NCI-H1417 treated with DMSO at 0.1 percent for 48 hours (cell line): ENCODE measurements at places on chromosomes 1 and 21.

DNA sequence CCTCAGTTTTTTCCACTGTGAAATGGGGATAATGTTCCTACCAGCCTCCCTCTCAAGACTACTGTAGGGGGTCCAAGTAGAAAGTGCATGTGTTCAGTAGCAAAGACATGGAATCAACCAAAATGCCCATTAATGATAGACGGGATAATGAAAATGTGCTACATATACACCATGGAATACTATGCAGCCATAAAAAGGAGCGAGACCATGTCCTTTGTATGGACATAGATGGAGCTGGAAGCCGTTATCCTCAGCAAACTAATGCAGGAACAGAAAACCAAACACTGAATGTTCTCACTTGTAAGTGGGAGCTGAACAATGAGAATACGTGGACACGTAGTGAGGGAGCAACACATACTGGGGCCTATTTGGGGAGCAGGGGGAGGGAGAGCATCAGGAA is 6.1 kb upstream of the ZNF362 start:
- no peak for DNase-seq

DNA sequence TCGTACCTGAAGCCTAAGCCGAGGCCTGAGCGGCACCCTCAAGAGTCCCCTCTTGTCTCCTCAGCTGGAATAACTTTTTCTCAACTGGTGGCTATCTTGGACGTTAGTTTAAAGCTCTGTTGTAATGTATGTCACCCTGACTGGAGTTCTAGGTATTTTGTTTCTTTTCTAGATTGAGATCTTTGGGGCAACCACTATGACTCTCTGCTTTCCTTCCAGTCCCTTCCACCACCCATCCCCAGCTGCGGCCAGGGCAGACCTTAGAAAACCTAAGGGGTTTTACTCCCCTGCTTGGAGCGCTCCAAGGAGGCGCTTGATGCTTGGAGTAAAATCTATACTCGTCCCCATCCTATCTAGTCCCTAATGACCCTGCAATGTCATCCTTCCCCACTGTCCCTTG is 74.6 kb upstream of the MRPS6 start:
- DNase-seq, result no peak

GRCh38 chr1:93353286-93353685 is 7.6 kb downstream of the DR1 start:
- DNase-seq, result no peak

DNA sequence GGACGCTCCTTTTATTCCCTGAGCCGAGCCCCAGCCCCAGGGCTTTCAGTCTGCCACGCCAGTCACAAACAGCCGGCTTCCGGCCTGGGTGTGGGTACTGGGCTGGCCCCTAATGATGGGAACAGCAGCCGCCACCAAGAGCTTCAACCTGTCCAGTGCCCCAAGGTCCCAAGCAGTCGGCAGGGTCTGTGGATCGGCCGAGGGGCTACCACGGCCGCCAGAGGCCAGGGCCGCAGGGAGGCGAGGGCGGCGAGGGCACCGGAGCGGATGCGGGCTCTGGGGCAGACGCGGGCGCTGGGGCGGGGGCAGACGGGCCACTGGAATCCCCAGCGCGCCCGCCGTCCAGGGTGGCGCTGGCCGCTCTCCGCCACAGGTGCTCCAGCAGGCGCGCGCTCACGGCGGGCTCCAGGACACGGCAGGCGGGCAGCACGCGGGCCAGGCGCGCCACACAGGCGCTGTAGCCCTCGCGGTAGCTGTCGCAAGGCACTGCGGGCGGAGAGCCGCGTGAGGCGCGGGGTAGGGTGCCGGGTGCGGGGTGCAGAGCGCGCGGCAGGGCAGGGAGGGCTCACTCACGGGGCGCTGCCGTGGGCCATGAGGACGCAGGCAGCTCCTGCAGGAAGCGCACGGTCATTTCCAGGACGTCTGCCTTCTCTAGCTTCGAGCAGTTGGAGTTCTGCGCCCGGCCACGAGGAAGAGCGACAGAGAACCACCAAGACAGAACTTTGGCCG is 887 bp downstream of the HES2 start:
- DNase-seq, result no peak

GRCh38 chr1:8520483-8520966 is 202.6 kb downstream of the SLC45A1 start:
- no peak for DNase-seq

DNA sequence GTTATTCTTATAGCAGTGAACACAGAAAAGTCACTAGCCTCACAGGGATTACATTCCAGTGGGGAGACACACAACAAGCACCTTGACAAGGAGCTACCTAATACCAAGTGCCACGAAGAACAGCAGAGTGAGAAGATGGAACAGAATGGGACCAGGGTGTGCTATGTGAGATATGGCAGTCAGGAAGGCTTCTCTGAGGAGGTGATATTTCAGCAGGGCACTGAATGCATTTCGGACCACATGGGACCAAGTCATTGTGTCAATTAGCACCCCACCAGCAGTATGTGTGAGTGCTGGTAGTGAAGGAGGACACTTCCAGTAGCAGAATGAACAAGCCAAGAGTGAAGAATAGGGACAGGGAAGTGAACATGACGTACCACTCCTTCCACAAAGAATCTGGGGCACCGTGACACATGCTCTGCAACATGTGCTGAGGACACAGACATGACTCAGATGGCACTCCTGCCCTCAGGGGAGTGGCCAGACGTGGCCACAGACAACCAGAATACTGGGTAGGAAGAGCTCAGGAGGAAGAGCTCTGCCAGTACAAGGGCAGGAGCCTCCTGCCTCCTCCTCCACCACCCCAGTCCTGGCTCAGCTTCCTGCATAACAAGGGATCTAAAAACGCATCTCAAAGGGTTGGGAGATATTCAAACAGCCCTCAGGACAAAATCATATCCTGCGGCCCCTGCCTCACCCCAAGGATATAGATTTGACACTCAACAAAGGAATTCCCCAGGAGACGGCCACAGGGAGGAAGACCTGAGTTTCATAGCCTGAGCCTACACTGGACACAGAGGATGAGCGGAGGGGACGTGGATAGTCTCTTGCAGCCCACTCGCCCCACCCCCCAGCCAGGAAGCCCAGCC is 102.5 kb downstream of the TRABD2B start:
- DNase-seq, result no peak

DNA sequence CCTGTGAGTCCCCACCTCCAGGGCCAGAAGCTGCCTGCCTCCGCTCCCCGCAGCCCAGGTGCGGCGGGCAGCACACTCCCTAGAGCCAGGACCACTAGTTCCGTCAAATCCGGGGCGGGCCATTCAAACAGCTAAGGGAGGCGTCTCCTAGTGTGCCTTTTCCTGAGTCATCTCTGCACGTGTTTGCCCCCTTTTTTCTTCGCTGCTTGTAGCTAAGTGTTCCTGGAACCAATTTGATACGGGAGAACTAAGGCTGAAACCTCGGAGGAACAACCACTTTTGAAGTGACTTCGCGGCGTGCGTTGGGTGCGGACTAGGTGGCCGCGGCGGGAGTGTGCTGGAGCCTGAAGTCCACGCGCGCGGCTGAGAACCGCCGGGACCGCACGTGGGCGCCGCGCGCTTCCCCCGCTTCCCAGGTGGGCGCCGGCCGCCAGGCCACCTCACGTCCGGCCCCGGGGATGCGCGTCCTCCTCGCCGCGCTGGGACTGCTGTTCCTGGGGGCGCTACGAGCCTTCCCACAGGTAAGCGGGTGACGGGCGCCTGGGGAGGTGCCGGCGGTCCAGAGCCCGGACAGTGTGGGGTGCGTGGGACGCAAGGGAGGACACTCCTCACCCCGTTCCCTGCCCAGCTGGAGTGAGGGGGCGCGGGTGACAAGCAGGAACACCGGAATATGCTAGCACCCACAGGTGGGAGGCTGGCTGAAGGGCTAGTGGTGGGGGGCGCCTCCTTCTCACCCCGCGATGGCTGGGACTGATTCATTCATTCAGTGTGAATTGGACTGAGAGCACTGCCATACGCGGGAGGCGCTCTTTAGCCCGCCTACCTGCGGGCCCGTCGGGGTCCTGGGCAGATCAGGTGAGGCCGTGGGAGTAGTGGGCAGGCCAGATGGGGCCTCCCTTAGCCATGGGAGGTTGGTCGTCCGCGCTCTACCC is at the start of gene TNFRSF8:
Gene TNFRSF8, plus strand, starts transcription at position 163 of the 932 bp plus-strand sequence. Its CDS starts 296 bp downstream, at position 459.
- no peak for DNase-seq

DNA sequence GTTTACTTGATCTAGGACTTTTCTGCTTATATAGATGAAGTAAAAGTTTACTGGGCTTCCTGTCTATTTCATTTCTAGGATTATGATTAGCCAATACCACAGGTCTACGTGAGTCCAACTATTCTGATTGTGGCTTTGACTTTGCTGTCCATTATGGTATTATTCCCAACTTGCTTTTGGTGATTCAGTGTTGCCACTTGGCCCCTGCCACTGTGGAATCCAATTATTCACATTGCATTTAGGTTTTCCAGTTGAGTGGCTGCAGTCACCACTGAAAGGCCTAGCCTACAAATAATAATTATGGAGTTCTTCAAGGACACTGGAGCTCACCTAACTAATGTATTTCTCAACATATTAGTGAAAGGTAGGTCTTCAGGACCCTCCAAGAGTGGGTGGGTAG is 574.3 kb upstream of the USP24 start:
- no peak for DNase-seq

DNA sequence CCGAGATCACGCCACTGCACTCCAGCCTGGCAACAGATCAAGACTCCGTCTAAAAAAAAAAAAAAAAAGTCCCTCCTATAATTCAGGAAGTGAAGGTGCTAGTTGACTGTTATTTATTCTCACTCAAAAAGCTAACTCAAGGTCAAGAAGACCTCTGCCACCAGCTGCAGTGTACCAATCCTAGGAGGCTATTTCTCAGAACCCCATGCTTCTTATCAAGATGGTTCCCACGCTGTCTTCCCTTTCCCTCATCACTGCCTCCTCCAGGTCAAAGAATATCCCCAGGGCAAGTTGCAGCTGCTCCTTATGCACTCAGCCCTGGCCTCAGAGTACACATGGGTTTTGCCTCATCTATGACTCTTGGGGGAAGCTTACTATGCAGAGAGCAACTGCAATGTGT is 53.6 kb downstream of the RERE start:
- DNase-seq, result no peak
